ENCODE measurements at places on chromosomes 2 and 18.

GRCh38 chr18:67509741-67510391 lies 6.7 kb downstream of the DSEL start:
- no peak for DNase-seq

DNA sequence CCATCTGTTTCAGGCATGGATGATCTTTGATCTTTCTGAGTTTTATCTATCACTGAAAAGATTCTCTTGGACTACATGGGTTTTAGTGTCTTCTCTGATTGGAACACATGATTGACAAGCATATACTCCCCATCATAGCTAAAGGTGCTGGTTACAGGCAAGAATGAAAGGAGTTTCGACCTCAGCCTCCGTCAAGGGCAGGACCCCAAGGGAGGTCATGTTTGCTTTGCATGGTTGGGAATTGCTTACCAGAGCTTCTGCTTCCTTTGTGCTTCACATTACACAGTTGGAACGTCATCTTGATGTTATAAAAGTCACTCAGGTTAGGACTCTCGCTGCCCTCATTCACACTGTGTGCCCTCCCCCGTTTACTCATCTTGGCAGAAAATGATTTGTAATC lies 287.7 kb downstream of the PIK3C3 start:
- DNase-seq = no peak

GRCh38 chr2:159225025-159226016 lies 61.2 kb downstream of the WDSUB1 start:
- DNase-seq = no peak

- no peak for DNase-seq
Observed at GRCh38 chr18:29196307-29196706, 1019.4 kb upstream of the CDH2 start.

GRCh38 chr2:171547720-171548119 lies 25.4 kb downstream of the CYBRD1 start:
- DNase-seq = no peak

- no peak for DNase-seq
Observed at GRCh38 chr2:121266543-121267106, 18.4 kb downstream of the TFCP2L1 start.

- no peak for DNase-seq
Observed at GRCh38 chr2:2302359-2302758, 28.7 kb downstream of the MYT1L start.

DNA sequence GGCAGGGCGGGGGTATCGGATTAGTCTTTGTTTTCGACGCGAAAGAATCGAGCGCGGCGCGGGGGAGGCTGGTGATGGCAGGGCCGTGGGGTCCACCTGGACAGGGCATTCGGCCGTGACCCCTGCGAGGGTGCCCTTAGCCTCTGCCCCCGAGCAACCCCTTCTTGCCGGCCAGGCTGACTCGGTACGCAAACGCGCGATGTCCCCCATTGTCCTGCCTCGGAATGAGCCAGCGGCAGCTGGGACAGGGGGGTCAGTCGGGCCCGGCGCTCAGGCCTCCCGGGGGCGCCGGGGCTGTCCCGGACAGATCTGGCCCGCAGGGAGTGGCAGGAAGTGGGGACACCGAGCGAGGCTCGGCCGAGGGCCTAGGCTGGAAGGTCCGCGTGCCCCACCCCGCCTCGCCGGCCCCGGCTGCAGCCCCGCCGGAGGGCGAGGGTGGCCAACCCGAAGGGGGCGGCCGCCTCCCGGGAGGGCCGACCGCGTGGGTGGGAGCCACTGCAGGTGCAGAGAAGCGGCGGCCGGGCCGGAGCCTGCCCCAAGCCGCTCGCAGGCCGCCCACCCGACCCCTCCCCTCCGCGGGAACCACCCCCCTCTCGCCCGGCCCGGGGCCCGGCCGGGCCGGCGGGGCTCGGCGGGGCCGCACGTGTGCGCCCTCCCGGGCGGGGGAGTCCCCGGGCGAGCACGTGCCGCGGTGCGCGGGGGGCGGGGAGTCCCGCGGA lies at the start of gene TET3:
TET3 (plus strand) TSS at position 708 of the 719 bp plus-strand sequence. CDS start 1,494 bp downstream, outside the sequence.
- DNase-seq = no peak

- no peak for DNase-seq
Observed at GRCh38 chr18:79258447-79258846, 137.3 kb upstream of the NFATC1 start.

DNA sequence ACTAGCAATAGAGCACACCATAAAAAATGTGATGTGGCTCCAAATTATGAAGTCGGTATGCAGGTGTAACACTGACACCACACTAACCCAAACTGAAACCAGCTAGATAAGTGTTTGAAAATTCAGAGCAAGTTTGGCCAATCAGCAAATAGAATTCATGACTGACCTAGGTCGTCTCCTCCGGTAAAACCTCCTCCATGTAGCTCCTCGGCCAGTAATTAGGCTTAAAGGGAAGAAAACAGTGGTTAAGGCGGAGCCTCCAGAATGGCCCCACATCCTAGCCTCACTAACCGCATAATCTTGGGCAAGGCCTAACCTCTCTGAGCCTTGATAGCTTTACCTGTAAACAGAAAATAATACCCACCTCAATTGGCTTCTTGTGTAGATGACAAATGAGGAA lies 30.1 kb downstream of the C1D start:
- no peak for DNase-seq

DNA sequence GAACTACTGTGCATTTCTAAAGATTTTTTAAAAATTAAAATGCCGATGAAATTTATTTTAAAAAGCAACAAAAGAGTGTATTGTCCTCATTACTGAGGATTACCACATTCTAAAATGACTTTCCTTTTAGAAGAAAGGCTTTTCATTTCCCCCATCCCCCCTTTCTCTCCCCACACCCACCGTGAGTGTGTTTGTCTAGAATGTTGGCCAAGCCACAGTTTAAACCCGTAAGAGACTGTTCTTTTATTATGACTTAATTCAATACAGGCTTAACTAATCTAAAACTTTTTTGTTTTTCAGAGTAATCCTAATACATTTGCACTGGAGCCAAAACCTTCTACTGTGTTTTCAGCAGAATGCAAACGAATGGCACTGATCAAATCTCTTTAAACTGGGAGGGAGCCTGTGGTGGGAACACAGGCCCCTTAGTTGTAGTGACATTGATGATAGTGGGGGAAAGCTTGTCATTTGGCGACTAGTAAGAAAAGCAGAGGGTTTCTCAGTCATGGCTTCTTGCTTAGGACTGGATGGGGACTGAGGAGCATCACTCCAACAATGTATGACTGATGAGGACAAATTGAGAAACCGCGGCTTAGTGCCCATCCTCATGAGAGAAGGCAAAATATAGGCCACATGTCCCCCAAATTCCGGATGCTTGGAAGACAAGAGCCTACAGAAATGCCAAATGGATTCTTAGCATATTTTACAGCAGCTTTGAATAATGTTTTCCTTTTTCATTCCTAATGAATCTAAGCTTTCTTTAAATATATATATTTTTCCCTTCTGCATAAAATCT lies 154.0 kb upstream of the SMIM21 start:
- DNase-seq = no peak

DNA sequence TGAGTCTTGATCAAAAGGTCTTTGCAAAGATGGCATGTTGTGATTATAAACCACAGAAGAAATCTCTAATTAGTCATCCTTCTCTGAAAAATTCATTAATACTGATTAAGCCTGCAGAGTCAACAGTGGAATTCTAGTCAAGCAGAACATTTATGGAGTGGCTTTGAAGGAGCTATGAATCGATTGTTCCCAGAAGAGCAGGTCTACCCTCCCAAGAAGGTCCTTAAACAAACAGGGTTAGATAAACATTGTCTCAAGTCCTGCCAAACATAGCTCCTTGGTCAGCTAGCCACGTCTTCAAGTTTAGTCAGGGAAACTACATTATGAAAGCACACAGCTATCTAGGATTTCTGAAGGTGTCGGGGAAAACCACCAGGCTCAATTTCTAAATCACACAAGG lies 88.9 kb downstream of the ITGA4 start:
- DNase-seq = no peak

GRCh38 chr2:36597003-36597531 lies 901 bp downstream of the FEZ2 start:
- DNase-seq = no peak

GRCh38 chr2:30948130-30948529 lies 140.9 kb upstream of the CAPN13 start:
- DNase-seq = no peak

DNA sequence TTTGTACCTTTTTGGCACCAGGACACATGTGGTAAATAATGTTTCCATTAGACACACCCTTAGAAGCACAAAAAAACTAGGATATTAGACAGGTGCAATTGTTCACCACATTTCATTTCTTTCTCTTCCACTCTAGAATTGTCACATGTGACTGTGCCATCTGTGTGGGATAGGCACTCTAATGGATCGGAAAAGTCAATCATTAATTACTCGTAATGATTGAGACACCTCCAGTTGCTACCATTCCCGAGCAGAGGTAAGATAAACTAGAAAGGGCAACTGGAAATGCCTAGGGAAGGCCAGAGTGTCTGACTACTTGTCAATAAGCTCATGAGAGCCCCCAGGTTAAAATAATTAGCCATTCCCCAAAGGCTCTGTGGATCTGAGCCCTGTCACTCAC lies 59.9 kb downstream of the METTL4 start:
- no peak for DNase-seq

DNA sequence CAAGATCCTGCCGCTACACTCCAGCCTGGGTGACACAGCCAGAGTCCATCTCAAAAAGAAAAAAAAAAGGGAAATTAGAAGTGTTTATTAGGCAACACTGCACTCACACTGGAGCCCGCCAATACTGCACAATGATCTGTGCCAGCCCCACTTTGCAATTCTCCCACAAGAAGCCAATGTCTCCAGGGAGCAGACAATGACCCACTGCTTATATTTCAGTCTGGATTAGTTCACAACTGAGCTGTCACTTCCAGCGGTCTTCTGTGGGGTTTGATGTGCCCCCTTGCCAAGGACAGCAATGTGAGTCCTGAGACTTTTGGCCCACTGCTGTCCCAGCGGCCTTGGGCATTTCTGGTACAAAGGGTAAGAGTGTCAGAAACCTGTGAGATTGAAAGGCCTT lies 85.6 kb upstream of the PPM1B start:
- DNase-seq = no peak

DNA sequence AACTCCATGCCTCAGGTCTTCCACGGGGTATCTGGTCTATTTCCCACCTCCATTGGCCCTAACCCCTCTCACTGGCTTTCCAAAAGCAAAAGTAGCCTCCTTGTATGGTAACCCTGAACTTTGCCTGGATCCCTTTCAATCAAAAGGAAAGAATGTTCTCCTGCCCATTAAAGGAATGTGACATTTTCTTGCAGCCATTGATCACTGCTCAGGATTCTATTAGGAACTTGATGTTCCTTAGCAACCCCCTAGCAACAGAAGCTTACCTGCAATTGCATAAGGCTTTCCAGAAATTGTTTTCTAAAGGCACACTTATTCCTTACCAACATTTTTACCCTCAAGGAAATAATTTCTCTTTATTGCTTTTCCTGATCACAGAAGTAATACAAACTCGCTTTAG lies 91.4 kb upstream of the AGAP1 start:
- no peak for DNase-seq

- no peak for DNase-seq
Observed at GRCh38 chr18:46276748-46277147, 172.6 kb downstream of the HAUS1 start.

GRCh38 chr2:166388481-166389070 lies 12.8 kb upstream of the SCN9A start:
- DNase-seq = no peak

GRCh38 chr2:162686336-162686735 lies 152.2 kb downstream of the KCNH7 start:
- DNase-seq = no peak

GRCh38 chr2:47179388-47179787 lies 24.3 kb upstream of the STPG4 start:
- no peak for DNase-seq

DNA sequence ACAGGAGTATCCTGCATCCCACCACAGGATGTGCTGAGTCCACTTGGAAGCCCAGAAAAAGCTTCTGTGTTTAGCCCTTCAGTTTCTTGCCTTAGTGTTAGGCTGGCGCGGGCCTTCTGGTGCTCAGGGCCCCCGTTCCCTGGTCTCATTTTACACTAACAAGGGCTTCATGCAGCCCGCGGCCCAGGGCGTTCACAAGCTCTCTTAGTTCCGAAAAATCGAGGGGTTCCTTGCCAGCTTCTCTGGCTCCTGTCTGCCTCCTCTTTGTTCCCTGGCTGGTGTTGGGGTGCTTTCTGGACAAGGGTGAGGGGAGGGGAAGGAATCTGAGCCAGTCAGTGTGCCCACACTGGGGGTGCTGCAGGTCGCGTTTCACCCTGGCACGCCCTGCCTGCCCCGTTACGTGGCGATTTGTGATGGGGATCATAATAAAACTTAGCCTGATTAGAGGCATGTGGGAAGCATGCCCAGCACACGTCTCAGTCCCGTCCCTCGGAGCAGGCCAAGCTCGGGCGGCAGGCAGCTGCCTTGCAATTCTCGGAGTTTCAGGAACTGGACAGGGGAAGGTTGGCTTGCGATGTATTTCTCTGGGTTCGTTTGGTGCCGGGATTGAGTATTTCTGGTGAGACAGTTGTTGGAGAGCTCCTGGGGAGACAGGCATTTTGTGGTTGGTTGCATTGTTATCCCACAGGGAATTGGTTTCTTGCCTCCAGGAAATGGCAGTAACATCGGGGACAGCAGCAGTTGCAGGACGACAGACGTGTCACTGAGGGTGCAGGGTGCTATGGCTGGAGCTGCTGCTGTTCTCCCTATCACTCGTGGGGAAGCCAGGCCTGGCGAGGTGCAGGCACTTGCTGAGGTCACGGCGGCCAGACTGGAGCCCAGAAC lies 22.9 kb downstream of the SH3BP4 start:
- no peak for DNase-seq

DNA sequence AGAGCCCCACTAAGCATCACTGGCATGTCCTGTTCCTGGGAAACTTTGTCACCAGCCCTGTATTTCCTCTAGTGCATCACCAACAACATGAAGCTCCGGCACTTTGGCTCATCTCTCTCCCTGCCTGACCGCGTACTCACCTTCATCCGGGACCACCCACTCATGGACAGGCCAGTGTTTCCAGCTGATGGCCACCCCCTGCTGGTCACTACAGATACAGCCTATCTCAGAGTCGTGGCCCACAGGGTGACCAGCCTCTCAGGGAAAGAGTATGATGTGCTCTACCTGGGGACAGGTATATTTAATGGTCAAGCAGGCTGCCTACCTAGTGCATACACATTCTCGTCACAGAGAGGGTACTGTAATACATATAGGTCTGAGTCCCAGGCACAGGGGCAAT lies 21.0 kb downstream of the SEMA4F start:
- no peak for DNase-seq

GRCh38 chr18:63083020-63083531 lies 236.5 kb downstream of the BCL2 start:
- no peak for DNase-seq

DNA sequence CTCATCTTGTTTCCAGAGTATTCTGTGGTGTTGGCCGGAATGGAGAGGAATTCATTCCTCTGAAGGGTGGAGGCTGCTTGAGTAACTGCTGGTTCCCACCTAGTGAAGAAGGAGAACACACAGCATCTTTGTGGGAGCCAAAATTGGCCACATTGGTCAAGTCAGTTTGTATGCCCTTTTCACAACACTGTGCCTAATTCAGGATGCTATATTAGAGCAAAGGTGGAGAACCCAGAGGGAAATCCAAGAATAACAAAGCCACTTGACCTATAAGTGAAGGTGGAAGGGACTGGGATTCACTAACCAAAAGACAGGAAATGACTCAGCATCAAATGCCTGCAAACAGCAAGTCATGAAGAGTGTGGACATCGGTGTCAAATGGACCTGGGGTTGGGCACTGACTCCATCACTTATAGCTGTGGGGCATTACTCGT lies 27.3 kb upstream of the MLPH start:
- DNase-seq = no peak

- peak; percentile 66 for DNase-seq
Observed at GRCh38 chr2:191150600-191151330, at the start of gene STAT4. STAT4 (minus strand) TSS chr2:191150994; CDS start chr2:191148203, 2,791 bp downstream.
